Glutamatergic neuron (in vitro differentiated cells): ENCODE measurements at places on chromosomes 5 and 9. TPM values are rescaled to one million over a fixed set of nuclear protein-coding genes. Genes with fewer than 3 reads are reported as not detected.

GRCh38 chr9:101618698-101619097, 23.9 kb upstream of the PPP3R2 start:
- DNase-seq, result no peak

DNA sequence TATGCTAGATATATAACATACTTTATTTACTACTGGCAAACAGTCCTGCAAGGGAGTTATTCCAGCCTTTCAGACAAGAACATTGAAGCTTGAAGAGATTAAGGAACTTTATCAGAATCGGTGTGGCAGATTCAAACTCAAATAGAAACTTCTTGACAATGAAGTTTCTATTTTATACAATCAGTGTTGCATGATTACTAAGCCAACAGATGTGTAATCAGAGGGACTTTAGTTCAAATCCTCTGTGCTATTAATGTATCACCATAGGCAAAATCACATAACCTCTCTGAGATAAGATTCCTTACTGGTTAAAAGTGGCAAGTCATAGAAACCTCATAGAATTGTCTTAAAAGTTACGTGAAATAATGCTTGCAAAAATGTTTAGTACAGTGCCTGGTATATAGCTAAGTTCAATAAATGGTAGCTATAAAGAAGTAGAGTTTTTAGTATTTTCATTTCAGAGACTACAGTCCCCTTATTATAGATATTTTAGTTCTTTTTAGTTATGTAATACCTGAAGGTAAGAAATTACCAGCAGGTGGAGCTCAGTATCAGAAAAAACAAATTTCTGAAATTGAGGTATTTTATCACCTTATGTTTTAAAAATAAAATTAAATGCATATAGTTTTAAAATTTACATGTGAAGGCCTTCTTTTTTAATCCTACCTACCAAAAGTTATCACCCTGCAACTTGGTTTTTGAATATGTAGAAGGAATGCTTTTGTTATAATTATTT, 172.1 kb downstream of the FER start:
- no peak for DNase-seq

RNF208 gene
- 24.8 TPM for total RNA-seq

DNA sequence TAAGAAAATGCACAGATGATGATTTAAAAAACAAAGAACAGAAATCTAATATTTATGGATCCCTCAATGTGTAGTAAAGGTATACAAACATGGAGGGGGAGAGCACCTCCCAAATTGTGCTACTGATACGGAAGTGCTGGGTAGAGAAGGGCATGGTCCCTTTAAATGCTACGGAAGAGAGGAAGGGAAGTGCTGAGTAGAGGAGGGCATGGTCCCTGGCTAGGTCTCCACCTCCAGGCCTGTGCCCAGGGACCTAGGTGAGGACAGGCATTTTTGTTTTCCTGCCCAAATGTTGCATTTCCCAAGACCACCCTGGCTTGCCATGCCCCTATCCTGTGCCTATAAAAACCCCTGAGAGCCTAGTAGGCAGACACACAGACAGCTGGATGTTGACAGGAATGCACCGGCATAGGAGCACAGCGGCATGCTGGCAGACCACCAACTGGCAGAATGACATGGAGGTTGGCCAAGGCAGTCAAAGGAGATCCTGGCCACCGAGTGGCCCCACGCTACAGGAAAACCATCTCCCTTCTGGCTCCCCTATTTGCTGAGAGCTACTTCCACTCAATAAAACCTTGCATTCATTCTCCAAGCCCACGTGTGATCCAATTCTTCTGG, 62.1 kb upstream of the SPDL1 start:
- no peak for DNase-seq

- DNase-seq, result no peak
Observed at GRCh38 chr5:758698-759053, 25.9 kb downstream of the ZDHHC11B start.

PCDHGB3 gene
- total RNA-seq, result 6.2 TPM

- DNase-seq, result no peak
Observed at GRCh38 chr5:68148096-68148495, 67.5 kb upstream of the PIK3R1 start.

GRCh38 chr5:160640406-160640805, 211.6 kb downstream of the ATP10B start:
- DNase-seq, result no peak

GRCh38 chr5:181112476-181112875, 18.5 kb downstream of the OR2V1 start:
- no peak for DNase-seq

SOX30 gene
- not detected for total RNA-seq

DNA sequence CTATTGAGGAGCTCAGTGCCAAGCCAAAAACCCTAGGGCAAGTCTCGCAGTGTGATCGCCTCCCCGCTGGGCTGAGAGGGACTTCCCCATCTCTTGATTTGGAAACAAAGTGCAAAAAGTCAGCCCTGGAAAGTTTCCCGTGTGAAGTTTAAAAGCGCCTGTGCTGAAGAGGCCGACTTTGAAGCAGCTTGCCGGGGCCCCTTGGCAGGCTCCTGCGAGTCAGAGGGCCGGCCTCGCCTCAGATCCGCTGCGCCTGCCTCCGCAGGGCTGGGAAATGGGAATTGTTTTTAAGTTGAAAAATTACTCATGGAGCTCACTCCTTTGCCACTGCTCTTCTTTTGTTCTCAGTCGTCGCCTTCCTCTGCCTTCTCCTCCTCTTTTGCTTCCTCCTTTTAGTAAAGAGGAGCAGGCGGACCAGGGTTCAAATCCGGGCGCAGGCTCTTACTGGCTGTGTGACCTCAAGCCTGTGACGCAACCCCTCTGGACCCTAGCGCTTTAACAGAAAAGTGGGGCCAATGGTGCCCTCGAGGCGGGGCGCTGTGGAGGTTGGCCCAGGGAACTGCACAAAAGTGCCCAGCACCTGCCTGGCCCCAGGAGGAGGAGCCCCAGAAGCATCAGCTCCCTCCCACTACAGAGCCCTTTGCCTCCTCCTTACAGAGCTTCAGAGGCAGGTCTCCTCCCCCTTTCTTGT, 14.7 kb upstream of the LHX2 start:
- DNase-seq, result no peak

DNA sequence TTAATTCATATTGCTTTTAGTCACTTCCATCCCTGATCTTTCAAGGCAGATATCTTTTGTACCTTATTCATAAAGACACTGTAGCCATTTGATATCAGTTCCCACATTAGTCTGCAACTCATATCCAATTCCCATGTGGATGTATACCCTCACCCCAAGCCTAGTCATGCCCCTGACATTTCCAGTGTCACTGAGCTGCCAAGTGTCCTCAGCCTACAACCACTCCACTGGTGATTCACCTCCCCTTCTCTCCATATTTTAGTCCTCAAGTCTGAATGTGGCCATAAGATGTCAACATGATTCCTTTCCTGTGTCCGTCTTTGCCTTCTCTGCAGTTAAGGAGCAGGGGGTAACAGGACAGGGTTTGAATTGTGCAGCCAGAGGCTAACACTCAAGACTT, 346.9 kb downstream of the RAB3C start:
- no peak for DNase-seq

DNA sequence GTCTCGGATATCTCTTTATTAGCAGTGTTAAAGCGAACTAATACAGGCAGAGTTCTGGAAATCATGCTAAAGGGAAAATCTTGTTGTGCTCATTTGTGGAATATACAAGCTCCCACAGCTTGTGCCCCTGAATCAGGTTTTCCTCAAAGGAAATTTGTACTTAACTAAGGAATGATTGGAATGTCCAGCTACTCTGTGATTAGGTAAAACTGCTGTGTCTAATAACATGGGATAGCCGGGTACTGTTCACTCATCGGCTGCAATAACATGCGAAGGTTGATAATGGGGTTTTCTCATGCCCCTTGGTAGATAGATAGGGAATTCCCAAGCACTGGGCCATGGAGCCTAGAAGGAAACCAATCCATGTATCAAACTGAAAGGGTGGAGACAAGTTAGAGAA, 306.7 kb downstream of the NR2F1-AS1 start:
- no peak for DNase-seq

- no peak for DNase-seq
Observed at GRCh38 chr9:74589576-74589975, 92.4 kb downstream of the RORB start.

ITGA1 gene
- 0.96 TPM for total RNA-seq

GRCh38 chr5:35484241-35484640, 133.4 kb upstream of the SPEF2 start:
- no peak for DNase-seq

C9orf152 gene
- total RNA-seq, result not detected

DNA sequence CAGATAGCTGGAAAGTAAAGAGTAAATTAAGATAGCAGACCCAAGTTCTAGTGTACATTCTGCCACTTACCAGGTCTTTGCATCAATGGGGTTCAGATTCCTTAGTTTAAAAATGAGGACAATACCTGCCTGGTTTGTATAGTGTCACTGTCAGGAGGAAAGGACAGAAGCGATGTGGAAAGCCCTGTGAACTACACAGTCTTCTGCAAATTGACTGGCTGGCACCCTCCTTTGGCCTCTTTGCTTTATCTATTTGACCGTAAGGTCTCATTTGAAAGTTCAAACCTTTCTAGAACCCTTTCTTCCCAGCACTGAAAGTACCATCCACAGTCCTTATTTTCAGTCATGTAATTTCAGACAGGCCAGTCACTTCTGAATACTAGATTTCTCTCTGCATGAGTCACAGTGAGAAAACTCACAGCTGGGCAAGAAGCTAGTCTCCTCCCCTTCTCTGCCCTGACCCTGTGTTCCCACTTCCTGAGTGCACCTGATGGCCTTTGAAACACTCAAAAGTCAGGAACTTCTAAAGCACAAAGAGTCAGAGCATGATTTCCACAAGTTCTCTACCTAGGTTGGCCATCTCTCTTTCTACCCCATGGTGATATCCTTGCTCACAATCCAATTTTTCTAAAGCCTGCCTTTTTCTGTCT, 91.3 kb upstream of the RASEF start:
- DNase-seq, result no peak

- DNase-seq, result no peak
Observed at GRCh38 chr9:78210841-78211301, 25.0 kb upstream of the CEP78 start.

- DNase-seq, result peak; percentile 17
Observed at GRCh38 chr5:180632768-180633167, 16.6 kb downstream of the FLT4 start.

HTR1A gene
- 1.2 TPM for total RNA-seq

DNA sequence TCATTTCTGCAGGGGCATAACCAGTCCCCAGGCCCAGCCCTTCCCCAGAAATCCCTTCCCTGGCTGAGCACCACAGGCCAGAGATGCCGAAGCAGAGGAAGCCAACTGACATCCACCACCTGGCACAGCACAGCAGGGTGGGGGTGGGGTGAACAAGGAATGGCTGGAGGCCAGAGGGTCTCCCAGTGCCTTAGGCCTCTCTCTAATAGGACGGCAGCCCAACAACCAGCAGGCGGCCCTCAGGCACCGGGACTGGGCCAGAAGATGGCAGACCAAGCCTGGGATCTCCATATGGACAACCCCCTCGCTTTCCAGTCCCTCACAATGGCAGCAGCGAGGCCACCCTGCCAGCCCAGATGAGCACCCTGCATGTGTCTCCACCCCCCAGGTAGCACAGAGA, 13.2 kb downstream of the PDLIM4 start:
- peak; percentile 52 for DNase-seq

UBAP2 gene
- total RNA-seq, result 65.1 TPM

GRCh38 chr5:58793888-58794657, 211.2 kb downstream of the RAB3C start:
- no peak for DNase-seq

DMRT2 gene
- 0.56 TPM for total RNA-seq

LCN9 gene
- total RNA-seq, result not detected

GRCh38 chr9:133035669-133036068, 4.9 kb downstream of the GTF3C5 start:
- DNase-seq, result no peak

GRCh38 chr5:120734033-120734432, 269.9 kb downstream of the PRR16 start:
- peak; percentile 68 for DNase-seq

- no peak for DNase-seq
Observed at GRCh38 chr5:159343295-159344094, 13.2 kb upstream of the IL12B start.

GRCh38 chr9:97773723-97774122, 76.6 kb upstream of the XPA start:
- no peak for DNase-seq

DNA sequence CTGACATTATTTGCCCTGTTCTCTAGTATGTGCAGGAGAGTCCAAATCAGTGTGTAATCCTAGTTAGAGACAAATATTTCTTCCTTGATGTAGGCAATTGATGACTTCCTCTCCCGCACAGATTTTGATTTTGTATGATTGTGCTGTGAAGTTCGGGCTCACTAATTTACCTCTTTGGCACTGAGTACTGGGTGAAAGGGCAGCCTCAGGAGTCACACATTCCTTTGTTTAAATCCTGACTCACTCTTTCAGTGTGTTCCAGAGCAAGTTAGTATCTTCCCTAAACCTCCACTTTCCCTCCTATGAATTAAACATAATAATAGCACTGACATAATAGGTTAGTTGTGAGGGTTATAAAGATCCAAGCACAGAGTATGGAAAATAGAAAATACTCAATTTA, 269.7 kb downstream of the ISL1 start:
- no peak for DNase-seq

CKS2 gene
- 48.7 TPM for total RNA-seq

DNA sequence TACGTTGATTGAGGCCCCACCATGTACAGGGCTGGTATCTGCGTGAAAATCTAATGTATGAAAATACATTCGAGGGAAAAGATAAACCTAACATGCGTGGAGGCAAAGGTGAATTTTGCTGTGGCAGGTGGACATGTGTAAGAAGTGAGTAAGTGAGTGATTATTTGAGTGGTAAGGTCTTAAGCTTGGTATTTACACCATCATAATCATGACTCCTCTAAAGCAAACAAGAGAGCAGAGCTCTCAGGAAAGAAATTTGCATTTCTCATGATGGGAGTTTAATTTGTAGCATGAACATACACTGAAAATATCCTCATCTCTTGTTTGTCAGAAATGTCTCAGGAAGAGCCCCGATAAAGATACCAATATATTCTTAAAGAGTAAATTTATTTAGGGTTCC, 260.6 kb downstream of the PSAT1 start:
- DNase-seq, result no peak

DNA sequence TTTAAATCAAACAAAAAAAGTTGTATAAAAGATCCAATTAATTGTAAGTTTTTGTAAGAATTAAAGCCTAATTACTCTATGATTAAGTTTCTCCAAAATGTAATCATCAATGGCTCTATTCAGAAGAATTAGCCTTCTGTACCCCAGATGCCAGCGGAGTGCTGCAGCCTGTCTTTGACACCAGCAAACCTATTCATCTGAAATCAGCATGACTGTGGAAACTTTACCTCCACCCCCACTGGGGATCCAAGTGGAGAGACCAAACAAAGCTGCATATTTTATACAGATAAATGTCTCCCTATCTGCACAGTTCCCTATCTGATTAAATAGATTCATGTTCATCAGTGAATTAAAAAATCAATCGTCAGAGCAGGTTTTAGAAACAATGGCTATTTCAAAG, 426.8 kb downstream of the KIAA0825 start:
- DNase-seq, result no peak

DNA sequence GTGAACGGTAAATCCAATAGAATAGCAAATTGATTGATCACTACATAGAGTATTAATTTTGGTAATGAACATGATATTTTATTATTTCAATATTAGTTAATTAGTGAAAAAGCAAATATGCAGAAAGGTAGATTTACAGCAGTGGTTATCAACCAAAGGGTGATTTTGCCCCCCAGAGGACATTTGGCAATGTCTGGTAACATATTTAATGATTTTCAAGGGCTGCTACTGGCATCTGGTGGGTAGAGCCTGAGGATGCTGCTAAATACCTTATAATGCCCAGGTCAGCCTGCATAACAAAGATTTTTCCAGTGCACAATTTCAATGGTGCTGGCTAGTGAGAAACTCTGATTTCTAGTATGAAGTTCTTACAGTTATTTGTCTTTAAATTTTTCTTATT, 1313.7 kb downstream of the PTPRD start:
- no peak for DNase-seq

- no peak for DNase-seq
Observed at GRCh38 chr5:654071-654778, 38.9 kb downstream of the TPPP start.
